ENCODE measurements at places on chromosomes 4 and X. TPM values are rescaled to one million over a fixed set of nuclear protein-coding genes. Genes with fewer than 3 reads are reported as not detected.

DNA sequence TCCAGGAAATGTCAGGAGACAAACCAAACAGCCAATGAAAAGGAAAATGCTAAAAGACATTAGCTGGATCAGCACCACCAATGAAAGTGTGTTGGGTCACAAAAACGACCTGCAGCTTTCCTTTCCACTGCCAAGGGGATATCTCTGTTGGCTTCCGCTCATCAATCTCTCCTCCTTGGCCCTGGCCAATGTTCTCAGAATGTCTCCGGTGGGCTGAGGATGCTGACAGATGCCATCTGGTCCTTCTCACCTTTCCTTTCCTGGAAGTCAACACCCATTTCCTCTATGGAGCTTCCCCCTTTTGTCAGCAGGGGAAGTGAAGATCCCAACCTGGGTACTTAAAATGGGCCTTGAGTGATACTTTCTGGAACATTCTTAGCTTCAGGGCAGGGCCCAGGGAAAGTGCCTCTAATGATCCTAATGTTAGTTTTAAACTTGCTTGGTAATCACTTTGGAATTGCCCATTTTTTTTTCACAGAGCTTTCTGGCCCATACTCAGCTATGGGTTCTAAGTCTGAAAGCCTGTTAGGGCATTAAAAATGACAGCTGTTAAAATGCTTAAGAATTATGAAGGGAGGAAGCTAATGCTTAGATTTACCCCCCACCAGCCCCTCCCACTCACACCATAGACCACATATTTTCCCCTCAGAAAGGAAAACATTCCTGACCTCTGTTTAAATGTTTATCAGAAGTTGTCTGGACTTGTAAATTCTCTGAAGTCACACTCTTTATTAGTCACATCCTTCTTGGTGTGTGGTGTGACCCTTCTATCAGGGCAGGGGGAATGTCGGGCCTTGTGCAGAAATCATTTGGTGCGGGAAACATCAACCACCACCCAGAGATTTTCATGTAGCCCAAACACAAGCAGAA, 29.2 kb downstream of the IGFBP7 start:
- DNase-seq: peak; percentile 25

GRCh38 chr4:5026371-5026770, 7.1 kb upstream of the CYTL1 start:
- no peak for DNase-seq

The RHOXF2 gene
- not detected for total RNA-seq

DNA sequence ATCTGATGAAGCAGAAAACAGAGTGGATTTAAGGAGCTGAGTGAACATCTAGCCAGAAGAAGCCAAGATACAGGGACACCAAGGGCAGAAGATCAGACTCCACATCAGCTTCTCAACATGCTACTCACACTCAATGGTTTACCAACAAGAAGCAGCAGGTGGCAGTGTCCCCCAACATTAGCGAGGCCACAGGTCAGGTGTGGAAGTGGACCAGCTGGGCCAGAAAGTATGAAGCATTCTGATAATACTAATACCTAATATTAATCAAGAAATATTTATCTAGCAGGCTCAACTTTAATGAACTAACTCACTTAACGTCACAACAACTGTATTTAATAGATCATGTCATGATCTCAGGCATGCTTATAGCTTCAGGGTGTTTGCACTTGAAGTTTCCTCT, 73.4 kb upstream of the TTC29 start:
- peak; percentile 80 for DNase-seq

The DRP2 gene
- total RNA-seq: 0.70 TPM

The SLC9A6 gene
- 13.1 TPM for total RNA-seq

DNA sequence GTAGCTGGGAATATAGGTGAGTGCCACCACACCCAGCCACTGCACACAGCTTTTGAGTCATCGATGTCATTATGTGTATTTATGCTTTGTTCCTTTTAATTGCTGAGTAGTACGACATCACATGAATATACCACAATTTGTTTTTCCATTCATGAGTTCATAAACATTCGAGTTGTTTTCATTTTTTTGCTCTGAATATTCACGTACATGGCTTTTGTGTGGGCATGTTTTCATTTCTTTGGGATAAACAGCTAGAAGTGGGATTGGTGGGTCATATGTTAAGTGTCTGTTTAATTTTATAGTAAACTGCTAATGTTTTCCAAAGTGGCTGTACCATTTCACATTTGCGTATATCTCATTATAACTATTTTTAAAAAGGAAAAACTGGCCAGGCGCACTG, 45.1 kb upstream of the KDR start:
- DNase-seq: no peak

The MAGEA3 gene
- total RNA-seq: not detected

- no peak for DNase-seq
Measured at GRCh38 chrX:99833821-99834220, 576.3 kb downstream of the PCDH19 start.

GRCh38 chr4:101418055-101418454, 70.7 kb upstream of the PPP3CA start:
- DNase-seq: no peak

- DNase-seq: no peak
Measured at GRCh38 chr4:110619463-110620247, 3.2 kb downstream of the PITX2 start.

The SMR3B gene
- total RNA-seq: not detected

DNA sequence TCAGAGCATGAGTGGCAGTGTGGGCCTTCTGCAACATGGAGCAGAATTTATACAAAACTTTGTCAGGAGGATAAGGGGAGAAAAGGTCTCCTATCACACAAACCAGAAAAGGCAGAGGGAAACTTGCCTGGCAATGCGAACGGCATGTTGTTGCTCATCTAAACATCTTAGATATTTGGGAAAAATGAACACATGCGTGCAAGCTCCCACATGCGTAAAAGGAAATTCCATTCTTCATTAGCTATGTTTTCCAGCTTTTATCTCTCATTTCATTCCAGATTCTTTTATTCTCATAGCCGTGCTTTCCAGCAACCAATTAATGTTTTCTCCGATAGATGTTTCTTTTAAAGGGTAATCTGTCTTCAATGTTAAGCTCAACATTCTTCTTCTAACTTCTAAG, 31.3 kb upstream of the GBA3 start:
- DNase-seq: no peak

GRCh38 chr4:26826721-26827120, 33.9 kb upstream of the STIM2 start:
- DNase-seq: no peak

The AFM gene
- not detected for total RNA-seq

- DNase-seq: no peak
Measured at GRCh38 chr4:38681281-38681991, 17.4 kb downstream of the KLF3 start.

DNA sequence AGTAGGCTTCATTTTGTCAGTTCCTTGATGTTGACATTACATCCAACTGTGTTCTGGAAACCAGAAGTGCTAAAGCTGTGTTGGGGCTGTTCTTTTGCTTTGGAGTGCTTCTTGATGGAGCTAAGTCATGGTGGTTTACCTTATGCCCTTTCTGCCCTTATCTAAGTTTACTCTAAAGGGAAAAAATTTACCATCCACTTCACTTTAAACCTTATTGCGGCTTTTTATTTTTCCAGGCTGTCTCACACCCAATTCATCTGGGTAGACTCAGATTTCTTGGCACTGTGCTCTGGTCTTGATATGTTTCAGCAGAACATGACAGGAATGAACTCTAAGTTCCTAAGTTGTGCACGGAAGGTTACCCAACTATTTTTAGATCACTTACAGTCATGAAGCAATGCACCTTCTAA, 104.7 kb upstream of the TTC29 start:
- no peak for DNase-seq

GRCh38 chrX:24494647-24495075, 29.6 kb downstream of the PDK3 start:
- DNase-seq: peak; percentile 61

GRCh38 chrX:68757331-68757730, 71.5 kb upstream of the EFNB1 start:
- DNase-seq: no peak

The PLK4 gene
- total RNA-seq: 4.7 TPM

DNA sequence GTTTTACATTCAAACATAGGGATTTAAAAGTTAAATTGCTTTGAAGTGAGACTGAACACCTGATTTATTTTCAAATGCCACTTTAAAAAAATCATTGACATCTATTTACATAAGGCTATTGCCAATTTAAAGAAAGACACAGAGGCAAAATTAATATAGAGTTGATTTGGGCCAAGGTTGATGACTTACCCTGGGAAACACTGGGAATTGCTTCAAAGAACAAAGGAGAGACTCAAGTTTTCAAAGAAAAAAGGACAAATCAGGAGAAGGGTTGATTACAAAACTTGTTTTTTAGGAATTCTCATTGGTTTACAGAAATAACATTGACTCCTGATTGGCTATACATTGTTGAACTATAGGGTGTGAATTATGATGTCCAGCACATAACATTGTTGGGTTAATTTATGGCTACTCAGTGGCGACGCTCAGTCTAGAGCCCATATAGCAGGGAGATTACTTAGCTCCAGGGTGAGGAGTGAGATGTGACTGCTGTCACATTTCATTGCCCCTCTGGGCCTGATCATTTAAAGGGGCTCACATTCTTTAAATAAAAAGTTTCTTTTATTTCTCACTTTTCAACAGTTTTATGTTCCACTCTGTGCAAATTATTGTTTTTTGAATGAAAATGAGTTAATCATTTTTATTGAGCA, 184.6 kb downstream of the SPATA18 start:
- DNase-seq: no peak

- no peak for DNase-seq
Measured at GRCh38 chrX:74853255-74853654, 72.0 kb downstream of the NEXMIF start.

- DNase-seq: no peak
Measured at GRCh38 chrX:68409194-68409593, 24.1 kb downstream of the OPHN1 start.

The SERTM2 gene
- 0.66 TPM for total RNA-seq

GRCh38 chr4:139247241-139247640, 32.8 kb downstream of the MGARP start:
- no peak for DNase-seq

Data from mucosa of descending colon (tissue), 3 donors.